GM23248 (cell line): ENCODE measurements at places on chromosomes 2 and 18. TPM values are rescaled to one million over a fixed set of nuclear protein-coding genes. Genes with fewer than 3 reads are reported as not detected.
A peak's percentile ranks its signal among the peaks of the same experiment; 100 is the strongest.

NEURL3 gene
- not detected in 2 replicates for total RNA-seq

TCF7L1 gene
- 0.38 and 0.65 TPM in 2 replicates for total RNA-seq

DUSP2 gene
- 2.4 and 8.8 TPM in 2 replicates for total RNA-seq

ACADL gene
- total RNA-seq, result not detected in 2 replicates

REG1B gene
- not detected in 2 replicates for total RNA-seq

TTN gene
- total RNA-seq, result not detected in 2 replicates

IL36G gene
- not detected in 2 replicates for total RNA-seq

HRH4 gene
- total RNA-seq, result not detected in 2 replicates

SERPINB11 gene
- not detected in 2 replicates for total RNA-seq

LYPD6B gene
- 3.9 and 6.8 TPM in 2 replicates for total RNA-seq

LIMS3 gene
- total RNA-seq, result 2.4 and 3.9 TPM in 2 replicates

FKBP1B gene
- total RNA-seq, result 1.0 and 7.5 TPM in 2 replicates

IL18RAP gene
- total RNA-seq, result not detected in 2 replicates

OTX1 gene
- total RNA-seq, result 0.25 TPM in 1 of 2 replicates, not detected in the other

GRCh38 chr2:53636109-53636508 lies 131.5 kb upstream of the CHAC2 start:
- no peak overlapping the region for H3K27ac ChIP-seq
- H3K36me3 ChIP-seq, result no peaks in the 10 kb centered on the region
- H3K4me1 ChIP-seq, result no peaks in the 10 kb centered on the region

DNA sequence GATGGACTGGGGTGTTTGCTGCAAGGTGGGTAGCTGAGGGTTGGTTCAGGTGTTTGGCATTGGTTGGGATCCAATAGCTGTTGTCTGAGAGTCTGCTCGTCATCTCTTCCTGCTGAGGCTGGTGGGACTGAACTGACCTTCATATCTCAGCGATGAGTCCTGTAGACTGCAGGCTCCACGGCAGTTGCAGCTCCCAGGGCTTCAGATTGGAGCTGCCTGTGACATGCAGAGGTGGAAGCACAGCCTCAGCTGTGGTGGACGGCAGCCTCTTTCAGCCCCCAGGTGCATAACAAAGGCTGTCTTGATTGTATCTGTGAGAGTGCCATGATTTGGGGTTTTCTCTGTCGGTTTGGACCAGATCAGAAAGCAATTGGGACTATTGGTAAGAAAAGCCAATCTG lies 3.9 kb upstream of the IL1R2 start:
- no peak overlapping the region for H3K4me3 ChIP-seq
- H3K27me3 ChIP-seq, result peaks cover 8% of the 10 kb centered on the region; the same call in 1 of the 2 replicates
- no peak overlapping the region for H3K27ac ChIP-seq
- peak; percentile 26 for DNase-seq

- peaks cover 5% of the 10 kb centered on the region; the same call in 1 of the 2 replicates for H3K36me3 ChIP-seq
- peaks cover 11% of the 10 kb centered on the region for H3K4me1 ChIP-seq
- no peak overlapping the region for H3K27ac ChIP-seq
- DNase-seq, result no peak
Observed at GRCh38 chr2:230738924-230739323, 26.3 kb downstream of the CAB39 start.

DNA sequence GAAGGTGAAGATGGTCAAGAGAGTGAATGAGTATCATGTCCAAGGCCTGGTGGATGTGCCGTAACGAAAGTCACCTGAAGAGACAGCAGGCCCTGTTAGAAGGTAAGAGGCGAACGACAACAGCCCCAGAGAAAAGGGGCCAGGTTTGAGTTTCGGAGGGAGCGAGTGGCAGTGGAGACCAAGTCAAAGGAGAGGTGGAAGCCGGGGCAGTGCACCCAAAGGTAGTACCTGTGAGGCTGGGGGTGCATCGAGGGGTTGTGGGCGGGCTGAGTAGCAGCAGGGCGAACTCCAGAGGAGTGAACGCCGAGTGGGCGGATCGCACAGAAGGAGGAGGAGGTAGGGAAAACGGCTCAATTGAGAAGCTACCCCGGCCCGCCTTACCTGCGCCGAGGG lies 358 bp downstream of the USP37 start:
- no peak for DNase-seq
- peaks cover 17% of the 10 kb centered on the region for H3K4me1 ChIP-seq
- H3K4me3 ChIP-seq, result peak overlapping the region; percentile 97

DNA sequence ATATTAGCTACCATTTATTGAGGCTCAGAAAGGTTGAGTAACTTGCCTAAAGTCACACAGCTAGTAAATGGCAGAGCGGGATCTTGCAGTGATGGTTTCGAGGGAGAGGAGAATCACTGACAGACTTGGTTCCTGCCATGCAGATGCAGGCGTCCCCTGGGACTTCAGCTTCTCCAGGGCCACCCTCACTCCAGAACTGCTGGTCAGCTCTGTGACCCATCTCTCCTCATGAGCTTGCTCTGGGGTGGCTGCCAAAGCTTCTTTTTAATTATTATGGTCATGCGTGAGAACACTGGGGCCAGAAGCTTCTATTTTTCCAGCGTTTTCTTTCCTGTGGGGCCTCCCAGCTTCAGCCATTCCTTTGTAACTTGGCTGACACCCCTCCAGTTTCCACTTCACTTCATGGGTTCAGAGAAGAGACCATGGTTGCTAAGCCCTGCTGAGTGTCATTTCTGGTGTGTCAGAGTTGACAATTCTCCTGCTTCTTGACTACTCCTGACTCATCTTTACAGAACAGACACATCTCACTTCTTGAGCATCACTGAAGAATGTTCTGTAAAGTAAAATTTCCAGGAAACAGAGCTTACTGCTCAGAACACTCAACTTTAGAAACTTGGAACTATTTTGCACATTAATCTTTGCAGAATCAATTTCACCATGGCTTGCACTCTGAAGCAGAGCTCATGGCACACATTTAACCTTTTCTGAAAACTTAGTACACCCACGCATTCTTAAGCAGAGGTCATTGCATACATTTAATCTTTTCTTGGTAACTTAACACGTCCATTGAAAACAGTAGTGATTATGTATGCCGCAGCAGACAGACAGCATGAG lies 70.4 kb downstream of the IL1R2 start:
- no peaks in the 10 kb centered on the region for H3K27me3 ChIP-seq
- H3K36me3 ChIP-seq, result no peaks in the 10 kb centered on the region
- peaks cover 59% of the 10 kb centered on the region for H3K4me1 ChIP-seq
- no peak overlapping the region; the same call in 1 of the 2 replicates for H3K4me3 ChIP-seq

- no peaks in the 10 kb centered on the region for H3K4me1 ChIP-seq
- no peak overlapping the region for H3K4me3 ChIP-seq
- H3K27me3 ChIP-seq, result no peaks in the 10 kb centered on the region
- DNase-seq, result no peak
- H3K27ac ChIP-seq, result no peak overlapping the region
- H3K36me3 ChIP-seq, result no peaks in the 10 kb centered on the region
Observed at GRCh38 chr18:60962625-60963024, 370.6 kb upstream of the CDH20 start.

- H3K4me1 ChIP-seq, result peaks cover 9% of the 10 kb centered on the region; the same call in 1 of the 2 replicates
- DNase-seq, result peak; percentile 63
- no peak overlapping the region for H3K4me3 ChIP-seq
- H3K27ac ChIP-seq, result no peak overlapping the region
Observed at GRCh38 chr18:47968721-47969120, 38.3 kb upstream of the SMAD2 start.

- H3K27ac ChIP-seq, result no peak overlapping the region
- no peak overlapping the region for H3K4me3 ChIP-seq
- no peak for DNase-seq
Observed at GRCh38 chr18:7004009-7004408, 113.6 kb downstream of the LAMA1 start.

GRCh38 chr2:135744760-135745314 lies 3.2 kb downstream of the UBXN4 start:
- peak overlapping the region; percentile 60; the same call in 1 of the 2 replicates for H3K27ac ChIP-seq
- peak; percentile 51 for DNase-seq
- no peaks in the 10 kb centered on the region for H3K27me3 ChIP-seq

GRCh38 chr2:105915005-105915558 lies 170.4 kb downstream of the NCK2 start:
- no peaks in the 10 kb centered on the region for H3K36me3 ChIP-seq
- no peaks in the 10 kb centered on the region for H3K4me1 ChIP-seq
- no peaks in the 10 kb centered on the region for H3K27me3 ChIP-seq
- no peak for DNase-seq
- no peak overlapping the region for H3K27ac ChIP-seq
- H3K4me3 ChIP-seq, result no peak overlapping the region

GRCh38 chr2:18922276-18922675 lies 332.9 kb upstream of the NT5C1B start:
- DNase-seq, result peak; percentile 49
- no peak overlapping the region for H3K27ac ChIP-seq
- H3K4me3 ChIP-seq, result no peak overlapping the region
- H3K36me3 ChIP-seq, result no peaks in the 10 kb centered on the region
- H3K27me3 ChIP-seq, result no peaks in the 10 kb centered on the region

- H3K4me3 ChIP-seq, result no peak overlapping the region
- no peak for DNase-seq
Observed at GRCh38 chr2:36271266-36271665, 84.3 kb upstream of the CRIM1 start.

GRCh38 chr2:219142329-219142728 lies 18.3 kb downstream of the NHEJ1 start:
- no peak overlapping the region for H3K4me3 ChIP-seq
- peaks cover 16% of the 10 kb centered on the region for H3K4me1 ChIP-seq
- no peaks in the 10 kb centered on the region for H3K27me3 ChIP-seq
- peak; percentile 96 for DNase-seq
- H3K36me3 ChIP-seq, result no peaks in the 10 kb centered on the region
- peak overlapping the region; percentile 36; the same call in 1 of the 2 replicates for H3K27ac ChIP-seq

DNA sequence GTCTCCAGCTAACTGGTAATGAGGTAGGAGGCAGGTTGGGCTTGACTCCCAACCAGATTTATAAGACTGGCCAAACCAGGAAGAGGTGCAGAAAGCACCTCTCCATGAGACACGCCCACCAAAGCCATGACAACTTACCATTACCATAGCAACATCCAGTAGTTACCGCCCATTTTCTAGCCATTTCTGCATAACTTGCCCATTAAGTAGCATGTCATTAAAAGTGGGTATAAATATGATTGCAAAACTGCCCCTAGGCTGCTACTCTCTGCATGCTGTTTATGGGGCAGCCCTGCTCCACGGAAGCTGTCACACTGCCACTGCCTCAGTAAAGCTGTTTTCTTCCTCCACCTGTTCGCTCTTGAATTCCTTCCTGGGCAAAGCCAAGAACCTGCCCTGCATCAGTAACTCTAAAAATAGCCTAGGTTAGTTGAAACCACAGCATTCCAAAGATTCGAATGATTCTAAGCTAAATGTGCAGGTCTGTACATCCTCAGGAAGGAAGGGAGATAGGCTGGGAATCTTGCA lies 131.9 kb downstream of the ATL2 start:
- no peak overlapping the region for H3K4me3 ChIP-seq
- H3K27ac ChIP-seq, result no peak overlapping the region
- DNase-seq, result peak; percentile 13
- H3K27me3 ChIP-seq, result no peaks in the 10 kb centered on the region

DNA sequence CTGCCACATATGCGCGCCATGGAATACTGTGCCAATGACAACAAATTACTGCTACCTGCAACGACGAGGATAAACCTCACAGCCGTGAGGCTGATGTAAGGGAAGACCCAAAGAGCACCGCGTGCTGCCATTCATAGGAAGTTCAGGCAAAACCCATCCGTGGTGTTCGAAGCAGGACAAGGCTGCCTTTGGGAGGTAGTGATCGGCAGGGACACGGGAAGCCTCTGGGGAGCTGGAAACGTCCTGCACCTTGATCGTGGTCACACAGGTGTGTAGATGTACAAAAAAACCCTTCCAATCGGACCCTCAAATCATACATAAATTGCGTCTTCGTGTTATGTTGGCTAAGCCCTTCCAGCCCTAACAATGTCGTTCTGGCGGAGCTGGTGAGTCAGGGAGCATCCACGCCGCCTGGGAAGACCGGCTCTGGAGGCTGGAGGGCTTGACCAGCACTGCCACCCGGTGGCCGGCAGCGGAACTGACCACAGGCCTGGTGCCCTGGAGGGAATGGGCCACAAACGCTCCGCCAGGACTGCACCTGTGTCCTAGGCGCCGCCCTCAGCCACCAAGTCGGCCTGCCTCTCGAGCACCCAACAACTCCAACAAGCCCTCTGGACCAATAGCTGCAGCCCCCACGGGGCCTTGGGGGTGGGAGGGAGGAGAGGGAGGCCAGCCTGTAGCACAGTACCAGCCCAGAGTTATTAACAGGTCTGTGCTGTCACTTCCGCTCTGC lies 4.1 kb upstream of the NEURL3 start:
- H3K27ac ChIP-seq, result no peak overlapping the region
- H3K4me1 ChIP-seq, result no peaks in the 10 kb centered on the region
- DNase-seq, result peak; percentile 95

GRCh38 chr18:50058731-50059130 lies 136.2 kb downstream of the MYO5B start:
- no peak overlapping the region for H3K4me3 ChIP-seq
- DNase-seq, result no peak
- no peak overlapping the region for H3K27ac ChIP-seq
- H3K27me3 ChIP-seq, result peaks cover 3% of the 10 kb centered on the region; the same call in 1 of the 2 replicates
- no peaks in the 10 kb centered on the region for H3K4me1 ChIP-seq
- no peaks in the 10 kb centered on the region for H3K36me3 ChIP-seq

GRCh38 chr2:149076863-149077412 lies 38.4 kb downstream of the LYPD6B start:
- H3K4me3 ChIP-seq, result no peak overlapping the region
- no peaks in the 10 kb centered on the region for H3K36me3 ChIP-seq
- no peak overlapping the region for H3K27ac ChIP-seq
- no peak for DNase-seq
- no peaks in the 10 kb centered on the region for H3K27me3 ChIP-seq

DNA sequence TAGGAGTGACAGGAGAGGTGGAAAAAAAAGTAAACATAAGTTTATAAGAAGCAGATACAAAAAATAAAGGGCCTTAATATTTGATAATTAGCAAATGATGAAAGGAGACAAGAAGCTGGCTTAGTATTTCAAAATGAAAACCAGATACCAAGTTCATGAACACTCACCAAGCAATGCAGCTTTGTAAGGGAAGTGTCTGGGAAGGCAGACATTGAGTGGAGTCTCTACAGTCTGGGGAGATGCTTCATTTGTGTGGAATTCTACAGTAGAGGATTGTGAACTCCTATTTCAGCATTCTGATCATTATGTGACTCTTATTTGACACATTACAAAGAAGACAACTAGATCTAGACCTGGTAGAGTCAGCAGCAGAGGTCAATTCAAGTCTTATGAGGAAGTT lies 1072.7 kb downstream of the DSC3 start:
- peaks cover 10% of the 10 kb centered on the region; the same call in 1 of the 2 replicates for H3K4me1 ChIP-seq
- peak; percentile 58 for DNase-seq
- H3K27me3 ChIP-seq, result no peaks in the 10 kb centered on the region

GRCh38 chr2:33372940-33373553 lies 103.4 kb upstream of the RASGRP3 start:
- H3K4me1 ChIP-seq, result peaks cover 33% of the 10 kb centered on the region
- H3K36me3 ChIP-seq, result no peaks in the 10 kb centered on the region
- H3K27ac ChIP-seq, result no peak overlapping the region
- H3K4me3 ChIP-seq, result no peak overlapping the region
- DNase-seq, result no peak

- DNase-seq, result no peak
- no peaks in the 10 kb centered on the region for H3K4me1 ChIP-seq
- no peaks in the 10 kb centered on the region for H3K36me3 ChIP-seq
- H3K4me3 ChIP-seq, result no peak overlapping the region
Observed at GRCh38 chr18:41751161-41751560, 203.9 kb upstream of the PIK3C3 start.
